ENCODE measurements at places on chromosomes 5 and 9. TPM values are rescaled to one million over a fixed set of nuclear protein-coding genes. Genes with fewer than 3 reads are reported as not detected.

The SPATA31E1 gene
- not detected for total RNA-seq

The CAMK4 gene
- total RNA-seq = 274 TPM

The TMEM252 gene
- total RNA-seq = not detected

The MACIR gene
- 1.0 TPM for total RNA-seq

The FSTL4 gene
- 1.6 TPM for total RNA-seq

The NUTM2F gene
- not detected for total RNA-seq

The ANKRD31 gene
- total RNA-seq = 0.79 TPM

The ARL14EPL gene
- total RNA-seq = not detected

The LRRC14B gene
- total RNA-seq = not detected
